ENCODE measurements at places on chromosomes 6 and 20.

DNA sequence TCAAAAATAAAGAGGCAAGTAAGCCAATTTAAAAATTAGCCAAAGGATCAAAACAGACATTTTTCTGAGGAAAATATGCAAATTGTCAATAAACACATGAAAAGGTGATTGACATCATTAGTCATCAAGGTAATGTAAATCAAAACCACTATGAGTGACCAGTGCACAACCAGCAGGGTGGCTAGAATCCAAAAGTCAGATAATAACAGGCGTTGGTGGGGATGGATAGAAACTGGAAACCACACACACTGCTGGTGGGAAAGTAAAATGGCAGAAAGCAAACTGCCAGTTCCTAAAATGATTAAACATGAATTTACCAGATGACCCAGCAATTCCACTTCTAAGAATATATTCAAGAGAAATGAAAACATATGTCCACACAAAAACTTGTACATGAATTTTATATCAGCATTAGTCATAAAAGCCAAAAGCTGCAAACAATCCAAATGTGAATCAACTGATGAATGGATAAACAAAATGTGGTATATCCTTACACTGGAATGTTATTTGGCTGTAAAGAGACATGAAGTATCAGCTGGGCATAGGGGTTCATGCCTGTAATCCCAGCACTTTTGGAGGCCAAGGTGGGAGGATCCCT, 74.8 kb upstream of the MBOAT1 start:
- no peak for DNase-seq

- no peak for DNase-seq
These were observed 715.6 kb upstream of the NRSN1 start for GRCh38 chr6:23410439-23410838.

GRCh38 chr6:167761794-167762258, 64.9 kb upstream of the AFDN start:
- DNase-seq = no peak

DNA sequence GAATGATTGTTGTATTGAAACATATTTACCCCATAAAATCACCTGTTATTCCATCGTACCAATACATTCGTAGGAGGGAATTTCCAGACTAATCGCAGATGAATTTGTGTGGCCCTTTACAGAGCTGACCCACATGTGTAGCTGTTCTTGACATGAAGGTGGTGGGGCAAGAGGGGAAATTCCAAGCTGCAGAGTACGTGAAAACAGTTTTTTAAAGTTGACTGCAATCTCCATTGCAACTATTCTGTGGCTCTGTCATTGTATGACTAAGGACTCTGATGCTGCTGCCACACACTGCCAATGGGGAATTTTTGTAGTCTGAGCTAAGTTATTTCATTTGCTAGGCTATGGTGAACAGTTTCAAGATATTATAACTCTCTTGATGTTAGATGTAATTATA, 46.4 kb upstream of the ADTRP start:
- peak; percentile 52 for DNase-seq

DNA sequence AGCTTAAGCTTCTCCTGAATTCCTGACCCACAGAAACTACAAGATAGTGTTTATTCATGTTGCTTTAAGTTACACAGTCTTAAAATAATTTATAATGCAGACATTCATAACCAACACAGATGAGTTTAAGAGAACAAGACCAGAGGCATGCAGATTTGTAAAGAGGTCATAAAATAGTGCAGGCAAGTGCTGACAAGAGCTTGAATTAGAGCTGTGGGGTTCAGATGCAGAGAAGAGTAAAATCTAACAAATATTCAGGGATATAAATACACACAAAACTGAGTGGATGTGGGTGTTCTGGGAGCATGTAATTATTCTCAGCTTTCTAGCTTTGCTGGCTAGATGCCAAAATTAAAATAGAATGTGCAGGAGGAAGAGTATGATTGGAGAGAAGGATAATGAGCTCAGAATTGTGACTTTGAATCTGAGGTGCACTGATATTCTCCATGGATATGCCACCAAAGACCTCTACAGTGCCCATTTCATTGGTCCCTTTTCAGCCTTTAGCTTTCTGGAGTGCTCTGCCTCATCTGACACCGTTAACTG, 291.9 kb upstream of the SGK1 start:
- no peak for DNase-seq

DNA sequence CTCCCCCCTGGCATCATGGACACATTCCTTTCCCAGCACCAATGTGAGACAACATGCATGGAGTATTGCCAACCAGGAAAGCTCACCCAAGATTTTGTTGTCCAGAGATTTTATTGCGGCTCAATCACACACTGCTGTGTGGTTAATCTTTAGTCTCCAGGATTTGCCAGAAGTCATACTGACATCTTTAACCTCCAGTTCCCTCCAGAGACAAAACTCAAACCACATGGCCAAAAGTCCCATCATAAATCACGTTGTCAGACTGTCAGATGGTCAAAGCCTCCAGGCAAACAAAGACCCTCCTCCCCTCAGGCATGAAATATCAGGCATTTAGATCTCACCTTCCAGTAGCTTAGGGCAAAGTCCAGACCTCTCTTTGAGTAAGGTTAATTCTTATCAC, 97.3 kb upstream of the OPRM1 start:
- DNase-seq = no peak

DNA sequence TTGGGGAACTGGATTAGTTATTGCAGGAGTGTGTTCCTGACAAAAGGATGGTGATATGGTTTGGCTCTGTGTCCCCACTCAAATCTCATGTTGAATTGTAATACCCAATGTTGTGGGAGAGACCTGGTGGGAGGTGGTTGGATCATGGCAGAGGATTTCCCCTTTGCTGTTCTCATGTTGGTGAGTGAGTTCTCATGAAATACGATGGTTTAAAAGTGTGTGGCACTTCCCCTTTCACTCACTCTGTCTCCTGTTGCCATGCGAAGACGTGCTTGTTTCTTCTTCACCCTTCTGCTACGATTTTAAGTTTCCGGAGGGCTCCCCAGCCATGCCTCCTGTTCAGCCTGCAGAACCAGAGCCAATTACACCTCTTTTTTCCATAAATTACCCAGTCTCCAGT, 16.2 kb upstream of the TREM1 start:
- DNase-seq = no peak

DNA sequence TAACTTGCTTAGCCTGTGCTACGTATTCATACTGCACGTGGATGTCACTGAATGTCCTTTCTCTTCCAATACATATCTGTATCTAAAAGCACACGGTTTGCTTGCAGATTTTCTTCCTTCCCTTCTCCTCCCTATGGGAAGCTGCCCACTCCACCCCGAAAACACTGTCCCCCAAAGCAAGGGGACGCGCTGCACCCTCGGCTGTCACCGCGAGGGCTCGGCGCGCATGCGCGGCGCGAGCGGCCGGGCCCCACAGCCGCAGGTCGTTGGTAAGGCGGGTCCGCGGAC, 659 bp downstream of the TMX4 start:
- DNase-seq = peak; percentile 85

GRCh38 chr6:131652472-131652871, 15.4 kb downstream of the ENPP3 start:
- no peak for DNase-seq

DNA sequence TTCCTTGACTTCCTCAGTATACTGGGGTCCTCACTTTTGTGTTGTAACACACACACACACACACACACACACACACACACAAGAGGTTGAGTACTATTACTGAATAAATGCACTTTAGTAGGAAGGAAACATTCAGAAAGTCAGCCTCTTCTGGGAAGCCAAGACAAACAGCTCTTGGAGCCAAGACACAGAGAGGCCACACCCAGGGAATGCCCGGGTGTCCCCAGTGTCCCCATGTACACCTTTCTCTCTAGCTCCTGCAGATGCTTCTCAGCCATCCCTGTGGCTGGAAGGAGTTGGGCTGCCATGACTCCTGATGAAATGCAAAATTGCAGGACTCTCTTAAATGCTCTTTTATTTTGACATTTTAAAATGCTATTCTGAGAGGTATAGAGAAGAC, 70.5 kb downstream of the PPP1R14C start:
- DNase-seq = no peak

GRCh38 chr6:75219263-75219662, 13.4 kb upstream of the COL12A1 start:
- DNase-seq = no peak

All from AG08395 (cell line).